Putamen (tissue), 1 donor: ENCODE measurements at places on chromosomes 5 and 9.

DNA sequence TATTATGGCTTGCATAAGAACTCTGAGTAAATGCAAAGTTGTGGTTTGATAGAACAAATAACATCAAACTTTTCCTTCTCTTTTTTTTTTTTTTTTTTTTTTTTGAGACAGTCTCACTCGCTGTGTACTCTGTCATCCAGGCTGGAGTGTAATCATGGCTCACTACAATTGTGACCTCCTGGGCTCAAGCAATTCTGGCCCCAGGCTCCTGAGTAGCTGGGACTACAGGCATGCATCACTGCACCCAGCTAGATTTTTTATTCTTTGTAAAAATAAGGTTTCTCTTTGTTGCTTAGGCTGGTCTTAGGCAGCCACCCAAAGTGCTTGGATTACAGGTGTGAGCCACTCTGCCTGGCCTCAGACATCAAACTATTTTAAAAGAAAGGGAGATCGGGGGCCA is 19.0 kb upstream of the PTGER4 start:
- DNase-seq: no peak

DNA sequence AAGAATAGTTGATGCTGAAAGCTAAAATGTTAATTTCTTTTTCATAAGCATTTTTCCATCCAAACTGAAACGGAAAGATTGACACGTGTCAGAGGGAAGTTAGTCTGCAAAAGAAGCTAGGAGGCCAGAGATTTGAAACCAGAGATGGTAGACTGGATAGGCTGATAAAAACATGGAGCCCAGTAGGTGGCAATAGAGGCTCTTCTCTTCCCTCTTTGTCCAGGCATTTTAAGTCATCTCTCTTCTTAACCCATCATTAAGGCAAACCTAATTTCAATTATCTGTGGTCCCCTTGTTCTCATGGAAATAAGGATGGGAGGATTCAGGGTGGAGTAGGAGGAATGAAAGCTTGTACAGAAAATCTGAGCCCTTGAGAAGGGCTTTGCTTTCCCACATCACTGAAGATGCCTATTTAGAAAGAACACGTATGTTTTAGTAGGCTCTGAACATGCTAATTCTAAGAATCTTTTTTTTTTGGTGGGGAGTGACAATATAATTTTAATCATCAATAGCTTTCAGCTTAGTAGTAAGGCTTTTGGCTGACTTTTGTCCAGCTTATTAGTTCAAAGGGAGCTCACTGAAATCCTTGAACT is 66.6 kb downstream of the ZNF474 start:
- DNase-seq: peak; percentile 37

- DNase-seq: no peak
Measured at GRCh38 chr9:110546411-110546871, 33.1 kb downstream of the SVEP1 start.

DNA sequence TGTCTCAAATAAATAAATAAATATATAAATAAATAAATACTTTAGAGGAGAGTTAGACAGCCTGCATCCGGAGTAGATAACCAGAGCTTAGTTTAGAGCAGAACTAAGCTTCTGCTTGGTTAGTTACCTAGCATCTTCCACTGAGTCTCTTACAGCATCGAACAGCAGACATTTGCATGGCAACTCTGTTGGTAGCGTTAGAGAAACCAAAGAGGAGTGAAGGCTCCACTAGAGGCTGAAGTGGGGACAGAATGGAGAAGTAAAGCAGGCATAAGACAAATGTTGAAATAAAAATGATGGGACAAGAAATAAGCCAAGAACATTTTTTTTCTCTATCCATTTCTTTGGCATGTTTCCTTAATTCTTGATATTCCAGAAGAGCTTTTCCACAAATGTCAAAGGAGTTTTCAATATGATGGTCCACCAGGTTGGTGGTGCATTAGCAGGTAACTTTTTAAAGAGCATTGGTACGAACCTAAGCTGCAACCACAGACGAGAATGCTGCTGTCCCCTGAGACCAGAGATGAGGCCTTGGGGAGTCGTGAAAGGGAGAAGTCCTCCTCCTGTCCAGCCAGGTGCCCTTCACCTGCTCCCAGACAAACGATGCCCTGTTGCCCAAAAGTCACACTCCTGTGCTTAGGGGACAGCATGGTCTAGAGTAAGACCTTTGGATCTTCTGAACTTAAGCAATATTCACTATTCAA is 438.3 kb downstream of the DIRAS2 start:
- no peak for DNase-seq

DNA sequence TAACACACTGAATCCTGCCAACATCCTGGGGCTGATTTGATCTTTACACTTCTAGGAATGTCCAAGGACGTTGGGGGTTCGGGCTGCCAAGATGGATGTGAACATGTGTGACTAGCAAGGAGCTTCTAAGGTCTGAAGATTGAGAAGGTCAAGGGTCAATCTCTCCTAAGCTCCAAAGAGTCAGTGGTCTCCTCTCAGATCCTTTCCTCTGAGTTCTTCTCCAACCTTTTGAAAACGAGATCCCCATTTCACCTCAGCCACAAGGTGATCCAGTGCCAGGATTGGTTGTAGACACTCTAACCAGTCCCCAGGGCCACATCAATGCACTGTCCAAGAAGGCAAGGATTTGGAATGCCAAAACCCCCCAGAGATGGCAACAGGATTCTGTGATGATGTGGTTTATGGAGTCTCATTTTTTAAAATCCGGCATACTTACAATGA is 266.8 kb downstream of the NDUFS4 start:
- DNase-seq: no peak

DNA sequence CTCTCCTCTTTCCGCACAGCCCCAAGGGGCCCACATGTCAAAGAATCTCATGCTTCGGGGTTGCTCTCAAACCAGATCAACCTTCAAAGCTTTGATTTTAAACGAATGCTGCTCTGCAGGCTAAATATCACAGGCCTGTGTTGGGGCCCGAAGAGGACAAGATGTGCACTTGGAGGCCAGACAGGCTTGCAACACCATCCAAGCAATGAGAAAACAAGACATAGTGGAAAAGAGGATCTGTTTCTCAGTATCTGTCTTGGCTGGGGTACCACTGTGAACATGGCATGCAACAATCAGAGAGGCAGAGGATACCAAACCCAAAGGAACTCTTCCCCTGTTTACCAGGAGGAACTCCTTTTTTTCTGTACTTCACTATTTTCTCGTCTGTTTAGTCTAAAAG is 321.8 kb downstream of the SLIT3 start:
- no peak for DNase-seq

GRCh38 chr5:154519359-154519758 is 41.3 kb upstream of the HAND1 start:
- DNase-seq: no peak

DNA sequence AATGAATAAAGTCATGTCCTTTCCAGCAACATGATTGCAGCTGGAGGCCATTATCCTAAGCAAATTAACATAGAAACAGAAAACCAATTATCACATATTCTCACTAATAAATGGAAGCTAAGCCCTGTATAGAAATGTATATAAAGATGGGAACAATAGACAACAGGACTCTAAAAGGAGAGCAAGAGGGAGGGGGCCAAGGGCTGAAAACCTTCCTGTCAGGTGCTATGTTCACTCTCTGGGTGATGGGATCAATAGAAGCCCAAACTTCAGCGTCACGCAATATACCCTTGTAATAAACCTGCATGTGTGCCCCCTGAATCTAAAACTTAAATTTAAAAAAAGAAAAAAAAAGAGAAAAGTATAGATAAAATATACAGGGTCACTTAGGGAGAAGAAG is 163.7 kb upstream of the ACO1 start:
- no peak for DNase-seq

DNA sequence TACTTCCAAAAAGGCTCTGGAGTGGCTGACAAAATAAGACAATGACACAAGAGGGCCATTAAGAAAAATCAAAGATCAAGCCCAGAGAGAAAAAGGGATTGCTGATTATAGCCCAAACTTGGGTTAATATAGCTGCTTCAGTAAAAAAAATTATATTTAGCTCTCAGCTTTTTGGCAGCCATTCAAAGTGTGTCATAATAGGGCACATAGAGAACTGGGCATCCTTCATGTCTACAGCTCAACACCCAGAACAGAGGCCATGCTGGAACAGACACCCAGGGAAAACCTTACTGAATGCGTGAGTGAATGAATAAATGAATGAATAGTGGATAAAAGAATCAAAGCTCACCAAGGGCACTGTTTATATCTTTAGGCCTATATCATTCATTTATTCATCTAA is 110.1 kb downstream of the SLIT3 start:
- no peak for DNase-seq

- no peak for DNase-seq
Measured at GRCh38 chr9:106716820-106717219, 146.1 kb upstream of the ZNF462 start.

DNA sequence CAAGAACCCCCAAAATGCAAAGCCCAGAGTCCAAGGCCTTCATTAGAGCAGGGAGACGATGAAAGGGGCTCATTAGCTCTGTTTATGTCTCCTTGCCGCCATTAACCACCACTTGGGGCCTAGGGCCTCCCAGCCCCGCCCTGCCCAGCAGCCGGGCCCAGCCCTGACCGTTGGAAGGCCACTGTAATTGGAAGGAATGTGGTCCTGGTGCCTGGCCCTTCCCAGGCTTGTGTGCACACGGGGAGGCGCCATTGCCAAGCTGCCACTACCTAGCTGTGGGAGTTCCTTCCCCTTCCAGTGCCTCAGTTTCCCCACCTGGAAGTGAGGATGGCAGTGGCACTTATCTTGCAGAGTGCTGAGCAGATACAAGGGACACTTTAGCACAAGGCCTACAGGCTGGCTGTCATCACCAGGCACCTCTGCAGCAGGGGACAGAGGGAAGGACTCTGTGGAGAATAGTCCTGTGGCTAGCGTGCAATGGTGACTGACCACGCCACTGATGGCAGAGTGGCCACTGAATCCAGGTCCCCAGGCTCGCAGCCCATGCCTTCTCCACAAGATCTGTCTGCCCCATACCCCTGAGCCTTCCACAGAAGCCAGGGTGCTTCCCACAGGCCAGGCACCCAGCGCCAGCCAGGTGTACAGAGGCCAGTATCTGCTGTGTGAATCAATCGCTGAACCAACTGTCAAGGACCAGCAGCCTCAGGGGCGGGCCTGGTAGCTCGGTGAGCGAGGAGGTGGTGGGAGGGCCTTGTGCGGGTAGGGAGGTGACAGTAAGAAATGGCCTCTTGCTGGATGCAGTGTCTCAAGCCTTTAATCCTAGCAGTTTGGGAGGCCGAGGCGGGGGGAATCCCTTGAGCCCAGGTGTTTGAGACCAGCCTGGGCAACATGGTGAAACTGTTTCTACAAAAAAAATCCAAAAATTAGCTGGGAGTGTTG is 20.8 kb downstream of the GBGT1 start:
- DNase-seq: no peak

DNA sequence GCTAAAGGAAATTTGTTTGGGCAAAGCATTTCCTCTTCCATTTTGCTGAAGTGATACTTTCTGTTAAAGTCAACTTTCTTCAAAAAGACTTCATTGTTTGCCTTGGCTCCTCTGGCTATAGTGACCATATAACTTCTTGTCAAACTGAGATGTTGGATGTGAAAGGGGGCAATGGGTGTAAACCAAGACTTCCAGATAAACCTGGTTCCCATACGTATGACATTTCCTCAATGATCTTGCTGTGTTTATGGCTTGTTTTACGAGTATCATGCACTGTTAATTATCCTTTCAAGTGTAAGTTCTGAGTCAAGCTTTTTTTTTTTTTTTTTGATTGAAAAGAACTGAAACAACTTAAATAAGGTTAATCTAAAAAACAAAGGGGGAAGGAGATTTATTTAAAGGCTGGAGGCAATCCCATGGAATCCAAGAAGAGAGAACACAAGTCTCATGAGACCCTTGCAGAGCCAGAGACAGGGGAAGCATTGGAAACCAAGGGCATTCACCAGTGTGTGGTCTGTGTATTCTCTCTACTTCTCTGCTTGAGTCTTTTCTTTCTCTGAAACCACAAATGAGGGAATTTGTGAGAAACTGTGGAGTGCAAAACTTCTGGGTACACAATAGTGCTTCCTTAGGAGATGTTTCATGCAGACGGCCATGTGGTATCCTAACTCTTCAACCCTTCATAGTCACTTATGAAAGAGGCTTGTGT is 335.3 kb downstream of the RAB3C start:
- no peak for DNase-seq

- no peak for DNase-seq
Measured at GRCh38 chr5:74325866-74326265, 314.7 kb downstream of the ENC1 start.

GRCh38 chr5:169258372-169259000 is 42.5 kb downstream of the SLIT3 start:
- no peak for DNase-seq

DNA sequence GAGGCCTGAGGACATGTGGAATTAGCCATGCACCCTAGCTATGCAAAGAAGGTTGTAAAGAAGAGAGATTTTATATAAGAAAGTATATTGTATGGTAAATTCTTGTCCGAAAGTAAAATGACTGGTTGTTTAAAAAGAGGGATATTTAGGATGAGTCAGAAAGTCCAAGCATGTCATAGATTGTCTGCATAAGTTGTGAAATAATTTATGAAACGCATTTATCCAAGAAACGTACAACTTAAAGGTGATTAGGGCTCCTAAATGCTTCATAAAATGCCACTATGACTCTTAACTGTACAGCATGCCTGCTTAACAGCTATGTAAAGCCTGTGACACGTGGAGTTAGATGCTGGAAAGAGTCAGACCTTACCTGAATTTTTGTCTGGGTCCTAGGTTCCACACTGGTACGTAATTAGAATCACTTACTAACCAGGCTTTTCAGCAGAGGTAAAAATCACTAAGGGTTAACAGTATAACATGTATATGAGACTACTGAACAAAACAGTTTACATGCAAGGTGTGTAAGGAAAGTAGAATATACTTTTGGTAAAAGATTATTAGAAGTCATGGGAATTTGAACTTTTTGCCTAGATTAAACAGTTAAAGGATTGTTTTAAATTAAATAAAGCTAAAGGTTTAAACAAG is 37.0 kb upstream of the ARL15 start:
- no peak for DNase-seq

- peak; percentile 28 for DNase-seq
Measured at GRCh38 chr9:85142968-85143367, 473.4 kb downstream of the NTRK2 start.

GRCh38 chr9:108864446-108864845 is 2.4 kb downstream of the ACTL7A start:
- no peak for DNase-seq

GRCh38 chr9:13282998-13283397 is 3.5 kb upstream of the MPDZ start:
- DNase-seq: no peak
